Caco-2 (cell line): ENCODE measurements at places on chromosomes 2 and 18.

- DNase-seq = no peak
Measured at GRCh38 chr2:101679801-101680487, 17.6 kb upstream of the MAP4K4 start.

- DNase-seq = peak; percentile 57
Measured at GRCh38 chr18:31684279-31685096, at the start of gene B4GALT6. Gene B4GALT6 (minus strand): TSS chr18:31684581. CDS start chr18:31684426, 155 bp downstream.

GRCh38 chr2:96150007-96150640 lies 4.9 kb upstream of the DUSP2 start:
- DNase-seq = no peak

GRCh38 chr2:232282508-232283055 lies 96.0 kb upstream of the ALPP start:
- DNase-seq = no peak
